ENCODE measurements at places on chromosomes 3 and 15.

DNA sequence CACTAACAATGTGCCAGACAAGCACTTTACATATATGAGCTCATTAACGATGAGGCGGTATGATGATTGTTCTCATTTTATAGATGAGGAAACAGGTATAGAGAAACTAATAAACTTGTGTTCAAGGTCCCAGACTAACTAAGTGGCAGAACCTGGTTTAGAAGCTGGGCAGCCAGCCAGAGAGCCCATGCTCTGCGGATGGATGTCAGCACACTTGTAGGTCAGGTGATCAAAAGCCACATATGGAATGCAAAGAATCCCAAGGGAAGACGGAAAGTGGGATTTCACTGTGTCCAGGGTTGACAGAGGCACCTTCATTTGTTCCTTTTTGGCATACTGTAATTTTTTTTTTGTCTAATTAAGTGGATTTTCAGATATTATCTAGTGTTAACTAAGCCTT lies 103.7 kb downstream of the EFL1 start:
- DNase-seq: no peak

- peak; percentile 34 for DNase-seq
Observed at GRCh38 chr15:85421116-85421925, 40.9 kb downstream of the AKAP13 start.

DNA sequence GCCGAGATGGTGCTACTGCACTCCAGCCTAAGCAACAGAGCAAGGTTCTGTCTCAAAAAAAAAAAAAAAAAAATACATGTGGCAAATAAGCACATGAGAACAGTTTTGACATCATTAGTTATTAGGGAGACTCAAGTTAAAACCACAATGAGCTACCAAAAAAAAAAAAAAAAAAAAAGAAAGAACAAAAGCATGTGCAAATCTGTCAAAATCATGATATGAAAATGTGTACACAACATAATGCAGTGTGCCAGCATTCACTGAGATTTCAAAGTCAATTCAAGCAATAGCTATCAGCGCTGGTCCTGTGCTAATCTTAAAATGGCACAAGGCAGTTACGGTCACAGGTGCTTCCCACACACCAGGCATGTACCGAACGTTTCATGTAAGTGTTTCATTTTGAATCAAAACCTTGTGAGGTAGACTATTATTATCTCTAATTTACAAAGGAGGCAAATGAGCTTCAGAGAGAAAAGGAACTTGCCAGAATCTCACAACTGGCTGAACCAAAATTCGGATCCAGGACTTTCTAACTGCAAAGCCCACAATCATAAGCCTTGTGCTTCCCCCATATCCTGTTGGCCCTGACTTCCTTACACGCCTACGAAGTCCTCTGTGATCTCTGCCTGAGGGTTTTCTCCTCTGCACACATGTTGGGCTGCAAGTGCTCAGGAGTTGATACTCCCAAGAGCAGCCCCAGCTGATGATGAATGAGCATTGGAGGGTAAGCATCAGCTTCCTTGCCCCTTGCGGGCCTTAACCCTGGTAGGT lies 200.1 kb upstream of the PROK2 start:
- no peak for DNase-seq

DNA sequence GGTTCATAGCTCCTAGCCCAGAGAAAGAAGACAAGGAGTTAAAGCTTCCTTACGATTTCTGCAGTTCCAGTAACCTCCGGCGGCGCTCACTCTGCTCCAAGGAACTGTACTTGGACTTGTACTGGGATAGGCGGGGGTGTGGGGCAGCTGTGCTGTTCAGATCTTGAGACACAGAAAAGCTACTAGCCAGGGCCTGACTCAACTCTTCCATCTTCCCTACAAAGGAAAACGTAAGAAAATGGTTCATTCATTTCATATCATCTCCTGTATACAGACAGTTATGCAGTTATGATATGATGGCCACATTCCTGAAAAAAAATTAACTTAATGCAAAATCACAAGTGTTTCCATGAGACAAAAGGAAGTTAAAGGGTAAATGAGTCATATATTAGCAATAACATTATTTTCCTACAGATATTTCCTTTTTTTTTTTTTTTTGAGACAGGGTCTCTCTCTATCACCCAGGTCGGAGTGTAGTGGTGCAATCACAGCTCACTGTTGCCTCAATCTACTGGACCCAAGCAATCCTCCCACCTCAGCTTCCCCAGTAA lies 4.6 kb downstream of the SNUPN start:
- peak; percentile 93 for DNase-seq

DNA sequence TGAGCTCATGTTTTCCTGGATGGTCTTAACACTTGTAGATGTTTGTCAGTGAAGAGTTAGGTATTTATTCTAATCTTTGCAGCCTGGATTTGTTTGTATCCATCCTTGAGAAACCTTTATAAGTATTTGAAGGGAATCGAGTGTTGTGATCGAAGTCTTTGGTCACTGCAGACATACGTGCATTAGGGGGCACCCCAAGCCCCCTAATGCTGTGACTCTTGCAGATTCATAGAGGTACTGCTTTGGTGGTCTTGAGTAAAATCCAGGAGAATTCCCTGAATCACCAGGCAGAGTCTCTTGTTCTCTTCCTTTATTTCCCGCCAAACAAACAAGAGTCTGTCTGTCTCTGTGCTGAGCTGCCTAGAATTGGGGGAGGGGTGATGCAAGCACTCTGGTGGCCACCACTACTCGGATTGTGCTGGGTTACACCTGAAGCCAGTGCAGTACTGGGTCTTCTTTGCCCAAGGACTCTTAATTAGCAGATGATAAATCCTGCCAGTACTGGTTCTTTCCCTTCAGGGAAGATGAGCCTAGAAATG lies 170.5 kb upstream of the POU1F1 start:
- no peak for DNase-seq

DNA sequence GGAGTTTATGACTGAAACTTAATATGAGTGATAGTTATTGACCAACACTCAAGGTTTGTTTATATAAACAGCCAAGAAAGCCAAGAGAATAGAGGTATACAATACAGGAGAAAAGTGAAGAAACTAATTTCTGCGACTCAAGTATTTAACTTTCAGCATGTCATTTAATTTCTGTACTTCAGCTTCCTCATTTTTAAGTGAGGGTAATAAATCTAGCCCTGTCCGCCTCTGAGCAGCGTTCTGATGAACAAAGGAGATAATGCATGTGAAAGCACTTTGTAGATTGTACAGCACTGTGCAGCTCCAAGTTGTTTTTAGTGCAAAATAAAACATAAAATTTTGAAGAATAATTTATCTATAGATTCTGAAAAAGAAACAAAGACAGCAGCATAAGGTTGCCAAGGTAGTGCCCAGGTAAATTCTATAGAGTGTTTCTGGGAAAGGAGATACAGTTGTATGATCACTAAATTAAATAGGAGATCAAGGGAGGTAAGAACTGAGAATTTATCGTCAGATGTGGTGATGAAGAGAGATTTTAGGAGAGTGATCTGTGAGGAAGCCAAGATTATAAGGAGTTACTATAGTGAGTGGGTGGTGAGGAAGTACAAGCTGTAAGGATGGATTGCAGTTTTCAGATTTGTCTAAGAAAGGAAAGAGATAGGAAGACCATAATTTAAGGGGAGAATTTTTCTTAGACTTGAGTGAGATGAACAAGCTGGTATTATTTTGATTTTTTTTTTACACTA lies 71.3 kb downstream of the RASA2 start:
- DNase-seq: no peak

DNA sequence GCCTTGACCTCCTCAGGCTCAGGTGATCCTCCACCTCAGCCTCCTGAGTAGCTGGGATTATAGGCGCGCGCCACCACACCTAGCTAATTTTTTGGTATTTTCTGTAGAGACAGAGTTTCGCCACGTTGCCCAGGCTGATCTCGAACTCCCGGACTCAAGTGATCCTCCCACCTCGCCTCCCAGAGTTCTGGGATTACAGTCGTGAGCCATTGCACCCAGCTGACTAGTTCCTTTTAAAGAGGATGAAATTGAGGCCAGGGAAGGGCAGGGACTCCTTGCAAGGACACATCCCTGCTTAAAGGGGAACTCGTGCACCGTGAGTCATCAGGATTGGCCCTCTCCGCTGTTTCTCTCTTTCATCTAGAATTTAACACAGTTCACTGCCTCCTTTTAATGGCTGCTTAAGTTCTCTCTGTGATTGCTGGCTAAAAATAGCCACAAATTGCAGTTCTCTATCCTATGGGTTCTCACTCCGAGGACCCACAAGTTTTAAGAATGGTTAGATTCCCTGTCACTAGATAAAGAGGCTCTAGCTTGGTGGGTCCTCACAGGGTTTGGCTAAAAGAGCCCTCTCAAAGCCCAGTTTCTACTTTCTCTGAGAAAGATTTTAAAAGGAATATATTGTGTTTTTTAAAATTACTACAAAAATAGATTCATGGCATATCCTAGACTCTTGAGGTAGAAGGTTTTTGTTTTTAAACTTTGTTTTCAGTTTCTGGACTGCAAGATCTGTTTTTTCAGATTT lies 1.4 kb downstream of the CRTAP start:
- DNase-seq: peak; percentile 73

- DNase-seq: no peak
Observed at GRCh38 chr3:140823106-140823505, 118.5 kb upstream of the SLC25A36 start.

DNA sequence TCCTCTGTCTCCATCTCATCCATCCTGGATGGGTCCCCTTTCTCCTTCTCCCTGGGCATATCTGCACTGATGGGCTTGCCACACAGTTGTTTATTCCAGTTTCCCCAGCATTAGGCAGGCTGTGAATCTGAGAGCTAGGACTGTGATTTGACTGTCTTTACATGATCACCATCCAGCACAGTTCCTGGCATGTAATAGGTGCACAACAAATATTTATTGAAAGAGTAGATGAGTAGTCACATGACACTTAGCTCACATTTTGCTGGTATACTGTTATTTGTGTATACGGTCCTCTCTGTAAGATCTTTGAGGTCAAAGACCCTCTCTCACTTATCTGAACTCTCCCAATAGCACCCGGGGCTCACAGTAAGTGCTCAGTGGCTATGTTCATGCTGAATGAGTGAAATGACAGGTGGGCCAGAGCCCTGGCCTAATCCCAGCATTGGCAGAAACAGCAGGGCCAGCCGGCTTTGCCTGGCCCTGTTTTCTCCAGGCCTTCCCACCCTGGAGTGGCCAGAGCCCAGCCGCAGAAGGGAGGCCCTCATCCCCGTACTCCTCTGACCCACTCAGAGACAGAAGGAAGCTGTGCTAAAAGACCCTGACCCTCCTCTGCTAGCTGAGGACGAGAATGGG lies 16.2 kb upstream of the BAHD1 start:
- DNase-seq: no peak

- DNase-seq: peak; percentile 78
Observed at GRCh38 chr3:153138276-153139210, 23.5 kb upstream of the RAP2B start.

GRCh38 chr3:14822670-14823390 lies 4.1 kb downstream of the FGD5 start:
- no peak for DNase-seq

DNA sequence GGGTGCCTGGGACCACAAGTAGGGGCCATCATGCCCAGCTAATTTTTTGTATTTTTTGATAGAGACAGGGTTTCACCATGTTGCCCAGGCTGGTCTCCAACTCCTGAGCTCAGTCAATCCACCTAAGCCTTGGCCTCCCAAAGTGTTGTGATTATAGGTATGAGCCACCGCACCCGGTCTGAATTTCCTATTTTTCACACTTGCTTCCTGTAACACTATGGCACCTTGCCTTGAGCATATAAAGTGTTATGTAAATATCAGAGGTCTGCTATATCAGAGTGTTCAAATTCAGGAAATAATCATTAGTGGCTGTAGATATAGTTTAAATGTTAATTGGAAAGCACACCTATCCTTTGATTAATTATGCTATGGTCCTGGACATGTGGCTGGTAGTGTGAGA lies 165.2 kb downstream of the KCNAB1 start:
- DNase-seq: no peak

- no peak for DNase-seq
Observed at GRCh38 chr15:58467121-58467721, 35.4 kb downstream of the LIPC start.

- DNase-seq: peak; percentile 86
Observed at GRCh38 chr3:146313746-146314111, 62.8 kb upstream of the PLSCR4 start.

- no peak for DNase-seq
Observed at GRCh38 chr3:190619761-190620160, 105.9 kb downstream of the IL1RAP start.
